NCI-H1092 (cell line): ENCODE measurements at places on chromosomes 7 and 10.

GRCh38 chr7:50738932-50739331, 43.8 kb downstream of the GRB10 start:
- DNase-seq, result no peak

GRCh38 chr10:5813091-5813340, 218 bp downstream of the GDI2 start:
- no peak for DNase-seq

DNA sequence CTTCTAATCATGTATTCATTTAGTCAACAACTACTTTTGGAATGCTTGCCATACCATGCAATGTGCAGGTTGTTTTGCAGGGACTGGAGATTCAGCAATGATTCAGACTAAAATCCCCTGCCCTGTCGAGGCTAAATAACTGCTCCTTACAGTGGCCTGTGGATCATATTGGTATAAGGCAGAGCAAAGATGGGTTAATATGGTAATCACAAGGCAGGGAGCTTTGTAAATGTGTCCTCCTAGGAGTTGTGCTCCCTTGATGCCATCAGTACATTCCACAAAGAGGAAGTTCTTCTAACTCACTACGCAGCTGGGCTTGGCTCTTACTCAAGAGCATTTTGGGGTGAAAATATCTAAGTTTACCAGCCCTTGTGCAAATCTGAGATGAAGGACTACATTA, 614 bp upstream of the IFIT2 start:
- no peak for DNase-seq

DNA sequence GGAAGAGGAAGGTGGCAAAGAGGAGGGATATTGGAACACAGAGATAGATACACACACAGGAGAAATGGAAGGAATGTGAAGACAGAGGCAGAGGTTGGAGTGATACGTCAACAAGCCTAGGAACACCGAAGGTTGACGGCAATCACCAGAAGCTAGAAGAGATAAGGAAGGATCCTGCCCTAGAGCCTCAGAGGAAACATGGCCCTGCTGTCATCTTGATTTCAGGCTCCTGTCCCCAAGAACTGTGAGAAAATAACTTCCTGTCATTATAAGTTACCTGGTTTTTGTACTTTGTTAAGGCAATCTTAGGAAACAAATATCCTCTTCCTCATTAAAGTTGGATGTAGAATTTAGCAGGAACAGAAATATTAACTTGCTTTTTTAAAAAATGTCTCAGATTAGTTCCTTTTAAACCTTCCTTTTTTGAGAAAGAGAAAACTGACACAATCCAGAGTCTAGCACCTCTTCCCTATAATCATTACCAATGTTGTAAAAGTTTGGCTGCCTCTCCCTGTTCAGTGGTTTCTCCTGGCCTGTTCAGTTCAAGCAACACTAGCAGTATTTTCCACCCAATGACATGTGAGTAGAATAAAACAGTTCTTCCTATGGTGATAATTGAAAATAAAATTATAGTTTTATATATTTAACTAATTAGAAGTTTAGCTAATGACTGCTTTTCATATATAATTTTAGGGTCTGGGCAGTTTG, 28.8 kb upstream of the GNAI1 start:
- DNase-seq, result no peak

DNA sequence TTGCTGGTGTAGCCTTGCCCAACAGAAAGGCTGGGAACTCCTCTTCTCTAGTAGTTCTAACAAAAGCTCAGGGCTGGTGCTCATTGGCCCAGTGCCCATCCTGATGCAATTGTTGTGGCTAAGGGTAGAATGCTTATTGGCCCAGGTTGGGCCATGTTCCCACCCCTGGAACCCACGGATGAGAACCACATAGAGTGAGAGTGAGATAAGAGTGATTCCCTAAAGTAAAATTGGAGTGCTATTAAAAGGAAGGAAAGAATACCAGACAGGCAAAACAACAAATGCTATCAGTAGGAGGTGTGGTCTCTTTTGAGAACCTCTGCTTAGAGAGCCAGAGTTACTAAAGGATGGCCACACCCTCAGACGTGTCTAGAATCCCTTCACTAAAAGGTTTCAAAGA, 49.2 kb downstream of the LGI1 start:
- DNase-seq, result no peak

DNA sequence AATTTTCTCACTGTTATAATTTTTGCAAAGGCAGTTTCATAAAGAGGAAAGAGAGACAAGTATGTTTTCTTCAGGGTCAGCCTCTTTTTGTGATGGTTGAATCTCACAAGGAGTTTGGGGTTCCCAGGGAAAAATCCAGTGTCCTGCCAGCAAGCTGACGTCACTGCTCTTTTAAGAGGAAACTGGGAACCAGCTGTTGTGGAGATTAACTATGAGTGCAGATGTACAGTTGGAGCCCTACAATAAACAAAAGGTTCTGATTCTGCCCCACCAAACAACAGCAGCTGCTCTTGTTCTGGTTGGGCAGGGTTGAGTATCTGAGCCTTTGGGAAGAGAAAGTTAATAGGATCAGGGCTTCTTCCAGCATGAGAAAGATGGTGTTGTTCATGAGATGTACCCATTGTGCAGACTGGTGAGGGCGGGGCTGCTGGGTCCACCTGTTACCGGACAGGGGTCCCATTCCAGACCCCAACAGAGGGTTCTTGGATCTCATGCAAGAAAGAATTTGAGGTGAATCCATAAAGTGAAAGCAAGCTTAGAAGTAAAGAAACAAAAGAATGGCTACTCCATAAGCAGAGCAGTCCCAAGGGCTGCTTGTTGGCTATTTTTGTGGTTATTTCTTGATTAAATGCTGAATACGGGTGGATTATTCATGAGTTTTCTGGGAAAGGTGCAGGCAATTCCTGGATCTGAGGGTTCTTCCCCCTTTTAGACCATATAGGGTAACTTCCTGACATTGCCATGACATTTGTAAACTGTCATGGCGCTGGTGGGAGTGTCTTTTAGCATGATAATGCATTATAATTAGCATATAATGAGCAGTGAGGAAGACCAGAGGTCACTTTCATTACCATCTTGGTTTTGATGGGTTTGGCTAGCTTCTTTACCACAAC, 12.5 kb downstream of the PRF1 start:
- DNase-seq, result no peak

GRCh38 chr7:24704311-24704710, 53.0 kb downstream of the GSDME start:
- no peak for DNase-seq

DNA sequence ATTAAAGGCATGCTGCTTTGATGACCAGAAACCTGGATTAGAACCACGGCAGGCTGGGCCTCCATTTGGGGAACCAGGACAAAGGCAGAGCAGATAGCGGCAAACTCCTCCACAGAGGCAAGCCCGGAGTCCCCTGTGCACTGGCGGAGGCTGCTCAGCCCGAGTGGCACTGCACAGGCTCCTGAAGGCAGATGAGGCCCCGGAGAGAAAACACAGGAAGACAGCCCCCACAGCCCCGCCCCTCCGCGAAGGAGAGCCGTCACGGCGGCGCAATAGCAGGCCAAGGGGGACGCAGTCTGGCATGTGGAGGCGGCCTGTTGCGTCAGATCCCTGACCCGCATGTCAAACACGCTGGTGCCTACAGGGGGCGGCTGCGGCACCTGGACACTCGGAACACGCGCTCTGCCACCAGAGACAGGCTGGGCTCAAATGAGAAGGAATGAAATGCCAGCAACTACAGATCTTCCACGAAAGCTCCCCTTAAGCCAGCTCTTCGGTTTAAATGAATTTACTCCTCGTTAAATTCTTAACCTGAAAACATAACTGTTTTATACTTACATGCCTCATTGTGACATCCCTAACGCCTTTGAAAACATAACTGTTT, 128.5 kb downstream of the MAD1L1 start:
- DNase-seq, result no peak

DNA sequence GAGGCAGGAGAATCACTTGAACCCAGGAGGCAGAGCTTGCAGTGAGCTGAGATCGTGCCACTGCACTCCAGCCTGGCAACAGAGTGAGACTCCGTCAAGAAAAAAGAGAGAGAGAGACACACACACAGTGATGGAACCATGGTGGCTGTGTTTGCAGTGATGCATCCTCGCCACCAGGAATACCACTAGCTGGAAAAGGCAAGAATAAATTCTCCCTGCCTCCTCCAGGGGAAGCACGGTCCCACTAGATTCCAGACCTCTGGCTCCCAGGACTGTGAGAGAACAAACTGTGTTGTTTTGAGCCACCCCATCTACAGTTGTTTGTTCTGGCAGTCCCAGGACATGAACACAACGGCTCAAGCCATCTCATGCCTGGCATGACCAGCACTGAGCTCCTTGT, 320.3 kb upstream of the FOXK1 start:
- no peak for DNase-seq

- no peak for DNase-seq
Observed at GRCh38 chr10:128780156-128780761, 654.0 kb upstream of the MKI67 start.
